Inflammatory macrophage treated with lipopolysaccharide for 4 hours (primary cell): ENCODE measurements at places on chromosomes 13 and 19.

GRCh38 chr13:87497426-87497825 is 173.7 kb upstream of the SLITRK5 start:
- no peak for DNase-seq

- no peak for DNase-seq
These were observed 14.2 kb downstream of the KLF5 start for GRCh38 chr13:73073050-73073449.

- no peak for DNase-seq
These were observed 6.5 kb downstream of the MAB21L1 start for GRCh38 chr13:35469806-35470525.

GRCh38 chr13:61170856-61171255 is 244.8 kb downstream of the PCDH20 start:
- no peak for DNase-seq

DNA sequence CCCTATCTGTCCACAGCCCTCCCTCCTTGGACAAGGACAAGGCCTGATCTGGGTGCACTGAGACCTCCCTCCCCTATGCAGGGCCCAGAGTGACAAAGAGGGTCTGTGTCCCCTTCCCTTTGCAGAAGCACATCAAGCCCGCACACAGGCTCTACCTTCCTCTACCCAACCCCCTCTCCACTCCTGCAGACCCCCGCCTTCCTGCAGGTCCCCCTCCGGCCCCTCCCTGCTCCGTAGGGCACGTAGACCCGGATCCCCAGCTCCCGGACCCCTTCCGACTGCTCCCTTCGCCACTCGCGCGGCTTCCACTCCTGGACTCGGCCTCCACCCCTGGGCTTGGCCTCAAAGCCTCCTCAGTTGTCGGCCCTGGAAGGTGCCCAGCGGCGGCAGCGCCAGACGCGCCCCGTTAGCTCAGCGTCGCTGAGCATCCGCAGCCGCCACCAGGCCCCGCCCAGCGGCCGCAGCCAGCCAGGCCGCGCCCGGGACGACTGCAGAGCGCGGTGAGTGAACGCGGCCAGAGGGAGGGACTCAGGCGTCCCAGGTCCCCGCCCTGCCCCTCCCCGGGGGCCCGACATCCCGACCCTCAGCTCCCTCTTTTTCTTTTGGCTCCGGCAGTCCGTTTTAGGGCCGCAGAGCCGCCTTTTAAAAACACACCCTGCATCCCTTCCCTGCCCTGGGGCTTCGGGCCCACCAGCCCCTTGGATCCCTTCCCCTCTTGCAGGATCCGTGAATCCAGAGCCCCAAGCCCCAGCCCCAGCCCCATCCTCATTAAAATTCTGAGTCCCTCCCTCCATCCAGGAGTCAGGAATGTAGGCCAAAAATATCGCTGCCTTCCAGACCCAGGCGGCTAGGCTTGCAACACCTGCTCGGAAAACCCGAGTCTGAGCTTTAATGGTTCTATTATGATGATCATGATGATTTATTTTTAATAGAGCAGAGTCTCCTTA is 1.5 kb upstream of the MYADM start:
- DNase-seq, result peak; percentile 68

DNA sequence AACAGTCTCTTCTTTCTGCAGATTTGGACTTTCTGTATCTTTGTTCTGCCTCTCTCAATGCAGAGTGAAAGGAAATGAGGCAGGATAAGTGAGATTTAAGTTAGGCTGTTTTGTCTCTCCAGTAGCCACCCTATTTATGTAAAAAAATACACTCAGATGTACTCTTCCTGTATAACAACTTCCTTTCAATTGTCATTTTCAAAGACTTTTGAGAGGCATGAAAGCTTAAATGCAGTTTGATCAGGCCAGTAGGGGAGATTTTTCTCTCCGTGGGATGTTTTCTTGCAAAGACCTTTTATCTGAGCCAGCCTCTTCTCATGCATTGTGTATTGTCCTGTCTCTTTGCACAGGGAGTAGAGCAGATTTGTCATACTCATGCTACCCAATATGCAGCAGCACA is 166.8 kb downstream of the SLITRK5 start:
- DNase-seq, result no peak

- DNase-seq, result no peak
These were observed 592.0 kb upstream of the SLITRK5 start for GRCh38 chr13:87078947-87079795.

- no peak for DNase-seq
These were observed 187.2 kb downstream of the ITGBL1 start for GRCh38 chr13:101639711-101640110.

GRCh38 chr13:111555268-111555808 is 234.9 kb downstream of the TEX29 start:
- no peak for DNase-seq
